ENCODE measurements at places on chromosomes 11 and 22. TPM values are rescaled to one million over a fixed set of nuclear protein-coding genes. Genes with fewer than 3 reads are reported as not detected.

The ALX4 gene
- 0.18 TPM for total RNA-seq

The KRTAP5-1 gene
- total RNA-seq: not detected

The RAG2 gene
- not detected for total RNA-seq

The SYCE3 gene
- total RNA-seq: not detected

The RFPL1 gene
- not detected for total RNA-seq

The TYR gene
- not detected for total RNA-seq

The RTCB gene
- total RNA-seq: 104 TPM

The DEPDC7 gene
- total RNA-seq: 2.6 TPM

The SBF1 gene
- 111 TPM for total RNA-seq

The MRGPRG gene
- not detected for total RNA-seq

The EHF gene
- not detected for total RNA-seq

The OR10A2 gene
- not detected for total RNA-seq

The OR2D2 gene
- total RNA-seq: not detected

The PCF11 gene
- total RNA-seq: 77.2 TPM

The SAA4 gene
- total RNA-seq: not detected

The PNPLA5 gene
- not detected for total RNA-seq
